ENCODE measurements at places on chromosomes 12 and 14.

- no peak for DNase-seq
Observed at GRCh38 chr12:7107636-7108002, 1.4 kb downstream of the C1RL start.

DNA sequence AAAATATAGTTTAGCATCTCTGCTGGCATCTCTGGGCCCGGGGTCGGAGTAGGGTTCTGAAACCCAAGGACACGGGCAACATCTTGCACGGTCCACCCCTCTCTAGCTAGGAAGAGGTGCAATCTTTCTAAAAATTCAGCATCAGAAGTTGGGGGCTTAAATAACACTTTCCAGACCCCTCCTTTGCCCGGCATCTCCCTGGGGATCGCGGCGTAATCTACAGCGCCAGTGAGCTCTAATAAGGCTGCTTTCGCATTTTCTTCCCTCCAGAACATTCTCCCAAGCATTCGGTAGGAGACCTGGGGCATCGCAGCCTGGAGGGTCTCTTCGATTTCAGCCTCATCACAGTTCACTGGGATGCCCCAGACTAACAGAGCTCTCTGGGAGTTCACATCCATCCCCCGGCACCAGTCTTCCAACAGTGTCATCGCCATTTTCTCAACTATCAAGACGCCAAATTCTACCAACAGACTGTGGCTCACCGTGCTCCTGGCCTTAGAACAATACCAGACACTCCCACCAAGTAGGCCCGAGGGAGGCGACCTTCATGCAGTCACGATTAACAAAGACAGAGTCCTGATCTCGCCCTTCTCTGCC lies 880 bp downstream of the PNMA1 start:
- DNase-seq, result no peak

DNA sequence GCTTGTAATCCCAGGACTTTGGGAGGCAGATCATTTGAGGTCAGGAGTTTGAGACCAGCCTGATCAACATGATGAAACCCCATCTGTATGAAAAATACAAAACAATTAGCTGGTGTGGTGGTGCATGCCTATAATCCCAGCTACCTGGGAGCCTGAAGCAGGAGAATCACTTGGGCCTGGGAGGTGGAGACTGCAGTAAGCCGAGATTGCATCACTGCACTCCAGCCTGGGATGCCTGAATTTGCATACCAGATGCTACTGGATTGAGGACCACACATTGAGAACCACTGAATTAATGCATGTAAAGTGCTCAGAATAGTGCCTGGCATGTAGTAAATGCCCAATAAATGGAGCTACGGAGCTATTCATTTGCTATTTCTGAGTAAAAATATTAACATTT lies 14.9 kb upstream of the MYH7 start:
- DNase-seq, result no peak

DNA sequence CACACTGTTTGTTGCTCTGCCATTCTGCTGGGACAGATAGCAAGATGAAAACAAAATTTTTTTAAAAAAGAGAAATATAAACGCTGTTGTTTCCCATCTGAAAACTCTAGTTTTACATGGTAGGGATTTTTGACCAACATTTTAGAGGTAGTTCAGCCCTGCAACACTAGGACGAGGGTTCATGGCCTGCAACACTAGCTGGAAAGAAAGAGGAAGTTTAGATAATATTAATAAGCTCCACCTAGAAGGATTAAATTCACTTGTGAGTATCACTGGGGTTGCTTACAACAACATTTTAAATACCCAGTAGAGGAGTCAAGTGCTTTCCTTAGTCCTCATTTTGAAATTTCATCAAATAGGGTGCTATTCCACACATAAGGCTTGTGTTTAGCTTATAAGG lies 68.2 kb downstream of the SRGAP1 start:
- DNase-seq, result no peak

- peak; percentile 55 for DNase-seq
Observed at GRCh38 chr14:20415782-20416206, 2.5 kb upstream of the TEP1 start.

- no peak for DNase-seq
Observed at GRCh38 chr12:44441155-44441554, 435.0 kb downstream of the NELL2 start.

- DNase-seq, result no peak
Observed at GRCh38 chr12:117158096-117158495, 32.2 kb downstream of the FBXO21 start.

GRCh38 chr14:33780035-33780434 lies 170.8 kb downstream of the EGLN3 start:
- DNase-seq, result no peak

DNA sequence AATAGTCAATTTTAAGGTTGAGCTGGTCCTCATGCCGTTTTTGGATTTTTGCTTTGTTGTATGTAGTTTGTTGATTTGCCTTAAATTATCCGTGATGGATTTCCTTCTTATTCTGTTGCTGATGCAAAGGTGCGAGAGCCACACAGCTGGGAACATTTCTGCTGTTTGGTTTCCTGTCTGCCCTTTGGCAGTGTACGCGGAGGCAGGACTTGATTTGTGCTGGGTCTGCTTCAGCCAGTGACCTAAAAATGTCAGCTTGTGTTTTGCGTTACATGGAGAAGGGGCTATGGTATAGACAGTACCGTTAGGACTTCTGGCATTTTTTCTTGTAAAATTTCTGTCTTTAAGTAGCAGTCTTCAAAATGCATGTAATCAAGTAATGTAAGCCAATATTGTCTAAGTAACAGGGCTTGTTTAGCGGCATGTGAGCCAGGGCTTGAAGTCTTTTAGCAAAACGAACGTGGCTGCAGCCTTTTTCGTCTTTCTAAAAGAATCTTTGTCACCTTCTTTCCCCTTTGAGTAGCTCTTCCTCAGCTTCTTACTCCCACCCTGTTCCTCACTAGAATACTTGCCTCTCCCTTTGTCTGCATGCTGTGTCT lies 18.2 kb upstream of the RD3L start:
- no peak for DNase-seq

- DNase-seq, result no peak
Observed at GRCh38 chr12:58615047-58615446, 305.3 kb downstream of the LRIG3 start.

DNA sequence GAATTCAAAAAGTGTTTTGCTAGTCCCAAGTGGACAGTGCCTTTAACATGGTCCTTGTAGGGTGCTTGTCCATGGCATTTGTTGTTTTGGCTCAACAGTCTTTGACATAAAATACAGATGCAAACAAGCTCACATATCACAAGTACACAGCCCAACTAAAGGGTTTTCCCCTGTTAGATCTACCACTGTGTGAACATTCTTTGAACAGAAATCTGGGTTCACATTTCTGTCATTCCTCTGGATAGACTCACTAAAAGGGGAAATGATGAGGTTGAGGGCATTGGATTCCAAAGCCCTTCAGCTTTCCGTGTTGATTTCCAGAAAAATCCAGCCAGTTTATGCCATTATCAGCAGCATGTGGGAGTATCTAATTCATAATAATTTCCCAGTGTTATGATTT lies 54.1 kb downstream of the EP400 start:
- peak; percentile 75 for DNase-seq

- no peak for DNase-seq
Observed at GRCh38 chr12:131612092-131612755, 98.7 kb upstream of the SFSWAP start.

DNA sequence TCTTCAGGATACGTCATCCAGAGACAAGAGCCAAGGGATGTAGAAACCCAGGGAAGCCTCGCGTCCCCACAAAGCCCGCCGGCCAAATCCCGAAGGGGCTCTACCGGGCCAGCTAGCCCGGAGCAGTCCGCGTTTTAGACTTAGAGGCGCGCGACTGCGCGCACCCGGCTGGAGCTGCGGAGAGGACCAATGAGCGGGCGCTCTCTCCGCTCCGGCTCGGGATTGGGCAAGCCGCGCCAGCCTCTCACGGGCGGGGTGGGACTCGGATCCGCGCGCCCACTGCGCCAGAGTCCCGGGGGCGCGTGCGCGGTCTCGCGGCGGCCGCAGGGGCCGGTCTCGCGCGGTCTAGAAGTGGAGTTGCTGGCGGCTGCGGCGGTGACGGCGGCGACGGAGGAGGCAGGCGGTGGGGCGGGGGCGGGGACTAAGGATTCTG lies 241 bp upstream of the PALS1 start:
- DNase-seq, result peak; percentile 98

DNA sequence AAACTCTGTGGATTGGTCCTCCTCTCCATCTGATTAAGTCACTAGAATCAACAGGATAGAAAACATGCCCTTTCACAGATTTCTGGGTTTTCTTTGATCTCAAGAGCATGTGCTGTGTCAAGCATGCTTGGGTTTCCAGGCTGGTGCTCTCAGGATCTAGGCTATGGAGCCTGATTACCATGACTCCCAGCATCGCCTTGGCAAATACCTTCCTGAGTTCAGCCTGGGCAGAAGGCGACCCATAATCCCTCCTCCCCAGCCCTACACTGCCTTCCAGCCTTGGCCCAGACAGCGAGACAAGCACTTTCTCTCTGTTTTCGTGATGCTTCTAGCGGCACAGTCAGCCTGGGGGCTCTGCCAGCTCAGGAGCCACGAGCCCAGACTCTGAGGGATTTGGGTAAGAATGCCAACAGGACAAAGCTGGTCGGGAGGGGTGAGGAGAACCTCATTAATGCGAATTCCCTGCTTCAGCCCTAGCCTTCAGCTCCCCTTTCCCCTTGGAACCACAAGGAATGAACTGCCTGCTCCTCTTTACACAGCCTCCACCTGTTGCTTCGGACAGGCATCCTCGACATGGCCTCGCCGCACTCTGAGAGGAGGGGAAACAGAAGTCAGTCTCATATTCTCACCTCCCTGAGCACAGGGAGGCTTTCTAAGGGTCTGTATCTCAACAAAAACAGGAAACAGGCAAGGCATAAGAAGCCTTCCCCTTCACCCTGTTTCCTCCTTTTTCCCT lies 227.1 kb downstream of the MSRB3 start:
- no peak for DNase-seq

DNA sequence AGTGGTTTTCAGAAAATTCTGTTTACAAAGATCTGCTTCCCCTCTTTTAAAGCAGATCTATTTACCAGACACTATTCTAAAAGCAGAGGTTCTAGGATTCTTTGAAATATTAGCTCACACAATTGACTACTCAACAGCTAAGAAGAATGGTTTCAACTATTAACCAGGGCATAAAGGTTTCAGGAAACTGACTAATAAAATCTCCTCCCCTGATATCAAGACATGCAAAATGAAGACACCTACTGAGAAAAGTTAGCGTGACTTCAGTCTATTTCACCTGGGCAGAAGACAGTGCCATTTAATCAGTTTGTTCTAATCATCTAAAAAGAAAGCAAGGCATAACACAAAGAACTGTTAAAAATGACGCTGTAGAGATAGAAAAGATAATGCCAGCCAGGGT lies 22.2 kb downstream of the DAD1 start:
- no peak for DNase-seq

- DNase-seq, result no peak
Observed at GRCh38 chr12:49870501-49871262, 27.8 kb upstream of the BCDIN3D start.

DNA sequence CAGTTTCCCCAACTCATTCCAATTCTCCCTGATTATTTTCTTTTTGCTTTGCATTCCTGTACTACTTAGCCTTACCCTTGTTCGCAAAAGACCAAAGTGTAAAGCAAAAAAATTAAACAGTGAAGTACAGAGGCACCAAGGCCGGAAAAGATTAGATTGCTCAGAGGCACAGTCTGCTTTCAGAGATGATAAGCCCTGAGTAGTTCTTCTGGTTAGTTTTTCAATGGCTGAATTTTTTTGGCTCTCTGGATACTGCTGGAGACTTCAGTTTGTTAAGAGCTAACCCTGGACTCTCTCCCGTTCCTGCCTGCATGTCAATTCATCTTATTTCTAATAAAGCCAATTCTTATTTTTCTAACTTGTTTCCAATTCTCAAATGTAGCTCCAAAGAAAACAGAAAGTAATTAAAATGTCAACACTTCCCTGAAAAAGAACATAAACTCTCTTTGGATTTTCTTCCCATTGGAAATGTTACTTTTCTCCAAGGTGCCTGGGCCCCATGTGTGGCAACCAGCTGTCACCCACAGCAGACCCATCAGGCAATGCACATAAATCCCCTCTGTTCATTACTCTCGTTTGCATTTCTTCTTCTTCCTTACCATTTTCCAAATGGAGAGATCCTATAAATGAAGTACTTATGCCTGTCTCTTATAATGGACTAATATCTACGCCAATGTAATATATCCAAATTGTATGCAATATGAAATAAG lies 142.8 kb downstream of the BTG1 start:
- no peak for DNase-seq

GRCh38 chr12:20628226-20628787 lies 66.8 kb upstream of the SLCO1C1 start:
- no peak for DNase-seq

GRCh38 chr12:110768960-110769359 lies 26.3 kb upstream of the PPP1CC start:
- no peak for DNase-seq

DNA sequence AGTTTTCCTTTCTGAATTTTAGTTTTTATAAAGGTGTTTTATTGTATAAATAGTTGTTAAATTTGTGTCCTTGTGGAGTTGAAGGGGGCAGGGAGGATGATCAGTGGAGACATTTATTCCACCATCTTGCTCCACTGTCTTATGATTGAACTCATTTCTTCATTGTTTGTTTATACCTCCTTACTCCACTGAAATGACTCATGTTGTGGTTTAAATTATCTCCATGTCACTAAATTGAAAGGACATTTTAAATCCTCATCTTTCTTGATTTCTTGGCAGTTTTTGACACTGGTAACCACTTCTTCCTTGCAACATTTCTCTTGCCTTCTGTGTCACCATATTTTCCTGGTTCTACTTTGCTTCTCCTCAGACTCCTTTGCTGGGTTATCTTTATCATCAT lies 23.6 kb upstream of the FERMT2 start:
- no peak for DNase-seq

DNA sequence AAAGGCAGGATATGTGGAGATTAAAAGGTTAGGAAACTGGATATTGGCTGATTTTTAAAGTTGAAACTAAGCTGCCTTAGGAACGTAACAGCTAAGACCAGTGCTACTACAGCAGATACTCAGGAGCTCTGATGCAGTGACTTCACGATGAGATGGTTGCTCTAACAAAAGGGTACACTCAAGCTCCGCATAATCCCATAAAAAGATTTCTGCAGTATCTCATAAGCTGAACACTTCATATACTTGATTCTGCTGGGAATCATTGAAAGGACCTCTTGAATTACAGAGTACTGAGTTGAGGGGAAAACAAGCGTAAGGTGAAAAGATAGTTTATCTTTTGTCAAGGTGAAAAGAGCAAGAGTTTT lies 3.7 kb downstream of the RNF10 start:
- DNase-seq, result no peak

DNA sequence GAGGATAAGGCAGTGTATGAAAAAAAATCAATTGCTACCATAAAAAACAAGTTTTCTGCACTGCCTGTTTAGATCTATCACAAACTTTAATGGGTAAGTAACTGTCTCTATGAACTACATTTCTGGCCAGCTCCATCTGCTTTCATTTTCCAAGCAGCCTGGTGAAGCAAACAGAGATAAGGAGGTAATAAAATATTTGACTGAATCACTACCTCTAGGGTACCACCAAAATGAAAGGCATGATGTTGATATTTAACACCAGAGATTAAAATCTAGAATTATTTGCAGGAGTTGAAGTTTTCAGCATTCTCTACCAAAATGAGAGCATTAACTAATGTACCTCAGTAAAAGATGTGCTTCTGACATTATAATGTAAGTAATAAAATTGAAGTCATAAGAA lies 863.5 kb upstream of the MGAT4C start:
- DNase-seq, result peak; percentile 8

Measured in AG20443 (cell line).